RCC 7860 (cell line): ENCODE measurements at places on chromosomes 6 and 20.

DNA sequence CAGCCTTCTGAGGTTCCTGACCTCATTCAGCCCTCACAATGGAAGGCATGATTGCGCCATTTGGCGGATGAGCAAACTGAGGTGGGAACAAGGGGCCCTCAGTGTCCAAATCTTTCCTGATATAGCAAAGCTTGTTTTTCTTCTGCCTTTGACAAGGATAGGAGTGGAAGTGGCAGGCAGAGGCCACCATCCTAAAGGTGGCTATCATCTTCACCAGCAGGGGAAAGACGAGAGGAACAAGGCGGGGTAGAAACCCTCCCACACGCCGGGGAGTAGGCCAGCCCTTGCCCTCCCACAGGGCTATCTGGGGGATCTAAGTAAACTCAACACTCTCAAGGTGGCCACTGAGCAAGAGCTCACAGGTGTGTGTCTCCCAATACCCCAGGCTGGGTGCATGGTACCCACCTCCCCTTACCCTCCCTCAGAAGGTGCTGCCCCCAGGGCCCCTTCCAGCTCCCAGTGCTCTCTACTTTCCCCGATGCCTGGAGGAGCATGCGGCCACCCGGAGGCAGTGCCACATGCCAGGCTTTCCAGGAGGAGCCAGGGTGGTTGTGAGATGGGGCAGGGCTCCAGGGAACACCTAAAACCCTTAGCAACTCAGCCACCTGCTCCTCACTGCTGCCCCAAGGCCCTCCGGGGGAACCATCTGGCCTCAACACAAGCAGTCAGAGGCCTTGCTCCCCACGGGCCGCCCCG lies 11.2 kb downstream of the SPDEF start:
- no peak for DNase-seq

- no peak for DNase-seq
Measured at GRCh38 chr6:111173341-111173740, 86.0 kb downstream of the SLC16A10 start.

DNA sequence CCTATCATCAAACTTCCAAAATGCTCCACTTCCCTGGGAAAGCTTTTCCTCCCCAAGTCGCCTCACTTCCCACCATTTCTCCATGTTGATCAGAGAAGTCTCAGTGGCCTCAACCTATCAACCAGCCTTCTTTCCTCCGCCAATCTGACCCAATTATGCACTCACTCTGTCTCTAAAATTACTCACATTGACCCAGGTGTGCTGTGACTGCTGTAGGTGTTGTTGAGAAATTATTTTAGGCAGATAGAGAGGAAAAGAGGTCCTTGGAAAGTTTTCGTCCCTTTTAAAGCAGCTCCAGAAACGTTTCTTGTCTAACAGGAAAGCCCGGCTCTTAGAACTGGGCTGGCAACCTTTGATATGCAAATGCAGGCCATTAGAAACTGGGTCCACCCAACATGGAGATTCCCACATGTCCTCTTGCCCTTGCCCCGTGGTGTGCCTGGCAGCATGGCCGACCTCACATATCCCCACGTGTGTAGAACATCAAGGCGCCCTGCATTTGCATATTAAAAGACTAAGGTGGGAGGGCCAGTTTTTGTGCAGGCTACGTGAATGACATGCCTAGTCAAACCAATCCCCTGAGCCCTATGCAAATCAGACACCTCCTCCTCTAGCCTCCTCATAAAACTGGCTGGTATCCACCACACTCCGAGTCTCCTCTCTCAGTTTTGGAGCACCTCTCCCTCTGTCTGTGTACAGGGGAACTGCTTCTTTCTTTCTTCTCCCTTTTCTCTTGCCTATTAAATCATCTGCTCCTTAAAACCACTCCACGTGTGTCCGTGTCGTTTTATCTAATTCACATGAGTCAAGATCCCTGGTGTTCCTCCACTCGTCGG lies 12.9 kb downstream of the IPCEF1 start:
- DNase-seq = no peak

DNA sequence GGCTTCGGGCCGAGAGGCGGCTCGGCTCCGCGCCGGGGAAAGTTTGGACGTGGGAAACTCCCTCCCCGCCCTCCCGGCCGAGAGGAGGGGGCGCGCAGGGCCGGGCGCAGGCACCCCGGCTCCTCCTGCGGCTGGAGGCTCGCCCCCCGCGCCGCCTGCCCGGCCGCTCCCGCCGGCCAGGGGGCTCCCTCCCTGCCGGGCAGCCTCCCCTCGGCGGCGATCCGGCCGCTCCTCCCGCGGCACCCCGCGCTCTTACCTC lies 370 bp downstream of the CDH22 start:
- DNase-seq = no peak

DNA sequence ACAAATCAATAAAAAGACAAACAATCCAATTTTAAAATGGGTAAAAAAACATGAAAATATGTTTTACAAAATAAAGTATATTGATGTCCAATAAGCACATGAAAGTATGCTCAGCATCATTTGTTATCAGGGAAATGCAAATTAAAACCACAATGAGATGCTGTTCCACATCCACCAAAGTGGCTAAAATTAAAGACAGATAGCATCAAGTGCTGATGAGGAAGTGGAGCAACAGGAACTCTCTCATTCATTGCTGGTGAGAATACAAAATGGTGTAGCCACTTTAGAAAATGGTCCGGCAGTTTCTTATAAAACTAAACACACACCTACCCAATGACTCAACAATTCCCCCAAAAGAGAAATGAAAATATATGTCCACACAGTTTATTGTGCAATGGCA lies 42.3 kb upstream of the CST7 start:
- DNase-seq = no peak

DNA sequence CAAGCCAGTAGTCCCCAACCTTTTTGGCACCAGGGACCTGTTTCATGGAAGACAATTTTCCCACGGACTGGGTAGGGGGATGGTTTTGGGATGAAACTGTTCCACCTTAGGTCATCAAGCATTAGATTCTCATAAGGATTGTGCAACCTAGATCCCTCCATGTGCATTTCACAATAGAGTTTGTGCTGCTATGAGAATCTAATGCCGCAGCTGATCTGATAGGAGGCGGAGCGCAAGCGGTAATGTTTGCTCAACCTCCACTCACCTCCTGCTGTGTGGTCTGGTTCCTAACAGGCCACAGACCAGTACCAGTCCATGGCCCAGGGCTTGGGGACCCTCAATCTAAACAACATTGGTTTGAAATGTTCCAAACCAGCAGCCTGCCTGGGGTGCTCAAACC lies 137.0 kb upstream of the STXBP5 start:
- DNase-seq = no peak

DNA sequence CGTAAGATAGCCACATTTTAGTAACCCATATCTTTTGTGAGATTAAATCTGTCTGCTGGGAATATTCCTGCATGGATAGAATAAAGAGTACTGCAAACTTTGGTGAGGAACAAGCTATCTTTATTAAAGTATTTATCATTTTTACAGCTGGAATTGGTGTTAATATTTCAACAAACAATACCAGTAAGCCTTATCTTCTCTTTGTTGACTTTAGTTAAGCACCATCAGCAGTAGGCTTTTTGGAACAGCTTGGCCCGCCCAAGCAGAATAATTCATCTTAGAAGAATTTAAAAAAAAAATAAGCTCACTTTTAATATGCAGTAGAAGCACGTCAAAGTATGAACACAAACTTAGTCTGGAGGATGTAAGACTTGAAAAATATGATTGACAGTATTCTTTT lies 917.8 kb upstream of the ADGRB3 start:
- no peak for DNase-seq

DNA sequence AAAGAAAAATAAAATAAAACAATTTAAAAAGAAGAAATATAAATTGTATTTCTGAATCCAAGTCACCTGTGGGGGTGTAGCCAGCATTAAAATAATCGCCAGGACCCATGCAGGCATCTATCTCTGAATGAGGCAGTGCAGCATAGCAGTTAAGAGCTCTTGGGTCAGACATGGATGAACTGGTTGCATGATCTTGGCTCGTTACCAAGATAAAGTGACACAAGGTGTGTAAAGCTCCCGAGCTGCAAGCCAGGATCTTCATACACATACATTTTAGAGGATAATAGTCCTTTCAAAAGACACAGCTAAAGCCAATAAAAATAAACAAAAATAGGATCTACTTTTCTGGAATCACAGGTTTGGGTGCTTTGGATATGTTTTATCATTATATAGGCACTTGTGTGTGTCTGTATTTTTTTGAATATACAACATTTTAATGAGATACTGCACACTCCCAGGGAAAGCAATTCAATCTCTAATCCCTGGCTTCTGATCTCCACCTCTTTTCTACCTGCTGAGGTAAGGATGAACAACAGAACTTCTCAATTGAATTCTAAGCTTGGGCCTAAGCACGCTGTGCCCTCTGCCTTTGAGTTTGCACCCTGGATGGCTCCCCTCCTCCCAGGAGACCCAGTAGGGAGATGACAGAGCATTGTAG lies 8.9 kb downstream of the TRIM10 start:
- no peak for DNase-seq

- no peak for DNase-seq
Measured at GRCh38 chr6:77019081-77019480, 444.2 kb downstream of the HTR1B start.

DNA sequence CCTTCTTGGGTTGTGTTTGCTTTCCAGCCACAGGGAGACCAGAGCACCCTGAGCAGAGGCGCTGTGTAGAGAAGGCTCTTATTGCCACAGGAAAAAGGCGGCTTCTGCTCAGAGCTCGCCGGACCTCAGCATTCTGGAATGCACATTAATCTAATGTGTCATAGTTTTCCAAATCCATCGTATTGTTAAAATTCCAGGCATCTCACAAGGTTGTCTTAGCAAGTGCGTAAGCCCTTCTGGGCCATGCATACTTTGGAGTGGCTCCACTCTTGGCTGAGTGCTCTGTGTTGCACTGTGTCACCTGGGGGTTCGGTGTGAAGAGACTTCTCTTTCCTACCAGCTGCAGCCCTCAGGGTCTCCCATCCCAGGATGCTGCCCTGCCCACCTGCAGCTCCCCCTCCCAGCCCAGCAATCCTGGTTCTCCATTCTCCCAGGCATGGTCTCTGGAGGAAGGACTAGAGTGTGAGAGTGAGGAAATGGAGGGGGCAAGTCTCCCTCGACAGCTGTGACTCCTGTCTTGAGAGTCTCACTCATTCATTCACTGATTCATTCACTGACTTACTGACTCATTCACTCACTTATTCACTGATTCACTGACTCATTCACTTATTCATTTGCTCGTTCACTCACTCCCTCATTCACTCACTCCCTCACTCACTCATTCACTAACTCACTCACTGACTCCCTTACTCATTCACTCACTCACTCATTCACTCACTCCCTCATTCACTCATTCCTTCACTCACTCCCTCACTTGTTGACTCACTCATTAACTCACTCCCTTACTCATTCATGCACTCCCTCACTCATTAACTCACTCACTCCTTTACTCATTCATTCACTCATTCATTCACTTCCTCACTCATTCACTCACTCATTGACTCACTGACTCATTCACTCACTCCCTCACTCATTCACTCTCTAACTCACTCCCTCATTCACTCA lies 83.7 kb upstream of the MPC1 start:
- DNase-seq = no peak

DNA sequence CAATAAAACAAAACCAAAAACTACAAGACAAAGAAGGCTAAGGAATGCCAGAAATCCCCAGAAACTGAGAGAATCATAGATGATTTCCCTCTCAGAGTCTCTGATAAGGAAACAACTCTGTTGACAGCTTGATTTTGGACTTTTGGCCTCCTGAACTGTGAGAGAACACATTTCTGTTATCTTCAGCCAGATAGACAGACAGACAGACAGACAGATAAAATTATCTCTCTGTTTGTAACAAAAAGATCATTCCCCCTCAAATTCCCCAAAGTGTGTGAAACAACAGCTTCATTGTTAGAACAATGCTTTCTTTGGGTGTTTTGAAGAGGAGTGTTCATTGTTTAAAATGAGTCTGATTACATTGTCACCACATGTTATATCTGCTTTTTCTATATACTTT lies 148.2 kb downstream of the BCKDHB start:
- no peak for DNase-seq

DNA sequence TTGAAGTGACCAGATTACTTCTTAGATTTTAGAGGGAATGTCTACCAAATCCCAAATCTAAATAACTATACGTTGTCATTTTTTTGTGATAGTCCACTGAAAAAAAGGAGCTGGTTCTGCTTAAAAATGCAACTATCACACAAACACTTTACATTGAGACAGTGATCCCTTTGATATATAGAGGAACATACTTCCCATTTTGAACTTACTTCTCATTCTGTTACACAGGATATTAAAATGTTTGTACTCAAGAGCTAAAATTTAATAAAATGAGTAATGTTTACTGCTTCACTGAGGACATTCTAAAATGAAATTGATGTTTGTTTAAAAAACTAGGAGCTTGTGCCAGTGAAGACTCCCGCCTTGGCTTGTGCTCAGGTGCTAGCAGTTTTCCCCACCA lies 174.1 kb downstream of the CARMIL1 start:
- DNase-seq = no peak

GRCh38 chr20:12956303-12956702 lies 52.5 kb upstream of the SPTLC3 start:
- DNase-seq = no peak

DNA sequence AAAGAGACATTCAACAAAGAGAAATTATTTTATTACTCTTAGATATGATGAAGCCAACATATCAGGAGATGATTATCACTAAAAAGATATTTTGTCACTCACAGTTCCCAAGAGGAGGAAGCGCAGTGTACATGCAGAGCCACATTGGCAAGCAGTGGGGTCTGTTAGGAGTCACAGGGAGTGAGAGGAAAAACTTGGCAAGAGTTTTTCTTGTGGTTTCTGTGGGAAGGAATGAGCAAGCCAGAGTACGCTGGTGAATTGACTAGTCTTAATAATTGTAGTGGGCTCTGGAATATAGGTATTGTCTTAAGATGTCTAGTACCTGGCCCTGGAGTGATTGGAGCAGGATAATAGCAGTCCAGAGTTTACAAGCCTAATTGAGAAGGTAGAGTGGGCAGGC lies 1095.2 kb downstream of the GRIK2 start:
- no peak for DNase-seq

DNA sequence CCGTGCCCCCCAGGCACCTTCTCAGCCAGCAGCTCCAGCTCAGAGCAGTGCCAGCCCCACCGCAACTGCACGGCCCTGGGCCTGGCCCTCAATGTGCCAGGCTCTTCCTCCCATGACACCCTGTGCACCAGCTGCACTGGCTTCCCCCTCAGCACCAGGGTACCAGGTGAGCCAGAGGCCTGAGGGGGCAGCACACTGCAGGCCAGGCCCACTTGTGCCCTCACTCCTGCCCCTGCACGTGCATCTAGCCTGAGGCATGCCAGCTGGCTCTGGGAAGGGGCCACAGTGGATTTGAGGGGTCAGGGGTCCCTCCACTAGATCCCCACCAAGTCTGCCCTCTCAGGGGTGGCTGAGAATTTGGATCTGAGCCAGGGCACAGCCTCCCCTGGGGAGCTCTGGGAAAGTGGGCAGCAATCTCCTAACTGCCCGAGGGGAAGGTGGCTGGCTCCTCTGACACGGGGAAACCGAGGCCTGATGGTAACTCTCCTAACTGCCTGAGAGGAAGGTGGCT lies 960 bp downstream of the TNFRSF6B start:
- no peak for DNase-seq
